Ascending aorta (tissue), 2 donors: ENCODE measurements at places on chromosomes 3 and 15.

DNA sequence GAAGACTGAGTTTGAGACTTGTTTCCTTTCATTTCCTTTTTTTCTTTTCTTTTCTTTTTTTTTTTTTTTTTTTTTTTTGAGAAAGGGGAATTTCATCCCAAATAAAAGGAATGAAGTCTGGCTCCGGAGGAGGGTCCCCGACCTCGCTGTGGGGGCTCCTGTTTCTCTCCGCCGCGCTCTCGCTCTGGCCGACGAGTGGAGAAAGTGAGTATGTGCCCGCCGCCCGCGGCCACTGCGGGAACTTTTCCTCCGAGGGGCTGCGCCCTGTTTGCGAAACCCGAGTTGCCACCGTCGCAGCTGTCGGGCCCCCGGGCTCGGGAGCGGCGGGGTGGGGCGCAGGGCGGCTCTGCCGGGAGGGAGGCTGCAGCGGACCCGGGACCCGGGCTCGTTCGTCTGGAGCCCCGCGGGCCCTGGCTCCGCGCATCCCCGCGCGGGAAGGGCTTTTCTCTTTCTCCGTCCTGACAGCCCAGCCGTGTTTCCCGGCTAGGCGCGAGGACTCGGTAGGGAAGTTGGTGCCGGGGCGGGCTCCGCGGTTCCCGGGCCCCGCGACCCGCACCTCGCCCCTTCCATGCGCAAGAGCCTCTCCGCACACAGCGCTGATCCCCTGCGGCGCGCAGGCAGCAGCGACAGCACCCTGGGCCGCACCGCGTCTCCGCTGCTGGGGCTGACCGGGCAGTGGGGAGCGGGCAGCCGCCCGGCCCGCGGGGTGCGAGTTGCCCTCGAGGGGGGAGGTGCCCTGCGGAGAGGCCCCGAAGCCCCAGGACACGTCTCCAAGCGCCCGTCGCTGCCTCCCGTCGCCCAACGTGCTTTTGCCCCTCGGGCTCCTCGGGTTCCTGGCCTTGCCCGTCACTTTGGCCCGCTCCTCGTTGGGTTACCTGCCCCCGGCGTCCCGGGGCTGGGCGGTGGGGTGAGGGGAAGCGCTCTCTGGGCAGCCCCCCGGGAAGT lies 1.4 kb downstream of the IGF1R start:
- DNase-seq: peak; percentile 71

GRCh38 chr3:172184106-172184822 lies 144.9 kb downstream of the FNDC3B start:
- DNase-seq: no peak

- DNase-seq: no peak
Measured at GRCh38 chr3:43869491-43869890, 178.8 kb downstream of the ABHD5 start.

DNA sequence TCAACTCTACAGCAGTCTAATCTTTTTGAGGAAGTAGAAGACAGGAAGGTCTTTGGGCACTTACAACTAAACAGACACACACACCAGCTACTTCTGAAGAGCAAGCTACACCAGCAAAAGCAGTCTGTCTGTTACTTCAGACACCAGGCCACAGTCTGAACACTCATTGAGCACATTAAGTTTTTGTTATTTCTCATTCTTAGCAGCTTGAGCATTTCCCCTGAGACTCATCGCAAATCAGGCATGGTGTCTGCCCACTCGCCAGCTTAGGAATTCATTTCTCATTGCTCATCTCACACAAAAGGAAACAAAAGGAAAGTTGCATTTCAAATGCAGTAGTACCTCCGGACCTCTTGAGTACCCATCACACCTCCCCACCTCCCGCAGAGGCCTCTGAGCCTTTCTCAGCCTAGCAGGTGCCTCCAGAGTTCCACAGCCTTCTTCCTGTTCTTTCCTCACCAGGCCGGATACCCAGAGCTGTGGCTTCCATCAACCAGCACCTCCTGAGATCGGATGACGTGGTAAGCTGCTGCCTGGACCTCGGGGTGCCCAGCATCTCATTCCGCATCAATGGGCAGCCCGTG lies 302.0 kb downstream of the RYR3 start:
- no peak for DNase-seq

DNA sequence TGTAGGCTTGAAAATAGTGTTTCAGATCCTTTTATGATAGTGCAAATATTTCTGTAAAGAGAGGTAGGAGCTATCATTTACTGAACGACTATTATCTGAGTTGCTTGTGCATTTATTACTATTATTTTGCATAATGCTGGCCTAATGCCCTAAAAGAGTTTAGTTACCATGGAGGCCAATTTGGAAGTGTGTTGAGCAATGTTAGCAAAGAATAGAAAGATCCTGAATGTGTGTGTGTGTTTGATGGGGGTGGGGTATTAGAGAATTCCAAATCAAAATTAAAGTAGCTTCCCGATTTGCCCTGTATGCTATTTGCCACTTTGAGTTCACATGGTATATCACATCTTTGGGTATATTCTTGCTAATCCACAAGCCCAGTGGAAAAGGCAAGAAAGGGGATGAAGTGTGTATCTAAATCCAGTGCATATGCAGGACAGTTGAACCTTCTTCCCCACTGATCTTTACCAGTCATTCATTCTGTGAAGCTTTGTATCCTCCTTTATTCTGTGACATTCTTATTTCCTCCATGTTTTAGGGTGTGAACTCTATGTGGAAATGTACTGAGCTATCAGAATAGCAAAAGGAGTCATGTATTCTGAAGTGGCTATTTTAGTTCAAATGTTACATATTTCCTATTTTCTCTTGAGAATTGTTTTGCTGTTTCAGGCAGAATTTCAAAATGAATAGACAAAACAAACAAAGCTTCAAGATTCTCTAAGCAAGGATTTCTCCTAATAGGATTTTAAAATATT lies 45.7 kb upstream of the PLSCR5 start:
- no peak for DNase-seq

GRCh38 chr3:155070316-155070715 lies 9.8 kb upstream of the MME start:
- DNase-seq: no peak

GRCh38 chr15:82807920-82808633 lies 1.4 kb upstream of the WHAMM start:
- DNase-seq: no peak

DNA sequence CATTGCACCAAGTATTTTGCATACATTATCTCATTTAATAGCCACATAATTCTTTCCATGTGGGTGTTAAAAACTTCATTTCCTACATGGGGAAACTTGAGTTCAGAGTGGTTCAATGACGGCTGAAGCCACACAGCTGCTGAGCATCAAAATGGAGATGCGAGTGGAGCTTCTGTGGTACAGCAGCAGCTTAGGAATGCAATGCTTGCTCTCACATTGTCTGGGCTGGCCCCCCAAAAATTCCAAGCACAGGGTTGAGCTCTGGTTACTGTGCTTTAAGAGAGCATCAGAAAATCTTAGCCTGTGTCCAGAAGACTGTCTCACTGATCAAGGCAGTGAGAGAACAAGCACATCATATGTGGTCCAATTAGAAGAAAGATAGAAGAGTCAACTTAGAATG lies 57.4 kb upstream of the GADL1 start:
- DNase-seq: no peak

DNA sequence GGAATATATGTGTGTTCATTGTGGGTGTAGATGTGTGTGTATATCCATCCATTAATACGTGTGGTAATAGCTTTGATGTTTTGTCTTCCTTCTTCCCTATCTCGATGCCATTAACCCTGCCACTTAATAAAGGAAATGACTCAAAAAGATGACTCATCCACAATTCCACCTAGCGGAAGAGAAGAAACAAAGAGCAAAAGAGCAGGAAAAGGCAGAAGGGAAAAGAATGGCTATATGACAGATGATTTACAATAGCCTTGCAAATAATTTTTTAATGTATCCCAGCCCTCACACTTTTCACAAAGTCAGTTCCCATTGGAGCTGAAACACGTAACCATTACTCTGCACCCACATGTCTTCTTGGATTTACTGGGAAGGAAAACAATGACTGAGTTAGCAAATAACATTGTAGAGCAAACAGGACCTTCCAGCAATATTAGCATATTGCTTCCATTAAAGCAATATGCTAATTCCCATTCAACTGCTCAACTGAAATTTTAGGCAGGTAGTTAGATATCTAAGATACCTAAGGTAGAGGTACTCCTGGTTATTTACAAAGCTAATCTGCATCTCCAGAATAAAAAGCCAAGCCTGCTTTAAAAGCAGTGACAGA lies 197.2 kb downstream of the KCNAB1 start:
- DNase-seq: no peak

- DNase-seq: no peak
Measured at GRCh38 chr3:72476139-72476483, 372.1 kb downstream of the SHQ1 start.

- no peak for DNase-seq
Measured at GRCh38 chr3:14925729-14926591, 21.4 kb upstream of the NR2C2 start.

- no peak for DNase-seq
Measured at GRCh38 chr3:104040896-104041295, 1325.8 kb upstream of the ALCAM start.

- DNase-seq: no peak
Measured at GRCh38 chr3:12916159-12916558, 74.8 kb upstream of the RPL32 start.

DNA sequence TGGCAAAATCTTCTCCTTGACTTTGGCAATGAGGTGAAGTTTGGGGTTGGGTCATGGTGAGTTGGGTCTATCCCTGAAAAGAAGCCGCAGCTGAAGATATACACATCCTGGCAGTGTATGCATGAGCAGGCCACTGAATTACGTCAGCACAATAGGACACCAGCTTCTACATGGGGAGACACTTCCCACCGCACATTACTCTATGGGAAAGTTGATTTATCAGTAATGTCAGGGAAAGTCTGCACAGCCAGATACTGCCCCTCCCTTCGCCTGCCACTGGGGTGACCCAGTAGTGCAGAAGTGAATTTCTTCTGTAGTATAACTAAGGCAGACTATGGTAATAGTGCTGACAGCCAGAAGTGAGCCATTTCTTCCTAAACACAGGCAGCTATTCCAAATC lies 245.0 kb downstream of the NTRK3 start:
- no peak for DNase-seq

DNA sequence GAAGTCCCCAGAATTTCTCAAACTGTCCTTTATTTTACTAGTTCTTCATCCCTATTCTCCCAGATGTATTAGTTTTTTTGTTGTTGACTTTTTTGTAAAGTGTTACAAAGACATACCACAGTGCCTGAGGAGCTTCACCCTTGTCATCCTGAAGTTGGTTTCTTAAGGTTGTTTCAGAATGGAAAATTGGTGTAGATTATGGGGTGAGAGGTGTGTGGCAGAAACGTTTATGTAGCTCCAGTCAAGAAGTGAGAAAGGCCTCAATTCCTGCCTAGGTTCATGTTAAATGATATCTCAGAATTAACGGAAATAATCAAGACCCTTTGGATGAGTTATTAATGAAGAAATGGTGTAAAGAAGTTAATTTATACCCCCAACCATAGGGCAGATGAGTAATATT lies 6.8 kb downstream of the EDEM1 start:
- no peak for DNase-seq

GRCh38 chr3:480070-480469 lies 283.5 kb downstream of the CHL1 start:
- DNase-seq: no peak

GRCh38 chr15:51652084-51652668 lies 29.1 kb upstream of the SCG3 start:
- no peak for DNase-seq

- DNase-seq: no peak
Measured at GRCh38 chr3:53753518-53754183, 92.6 kb downstream of the CHDH start.

GRCh38 chr15:79310612-79310984 lies 314 bp upstream of the TMED3 start:
- DNase-seq: no peak

GRCh38 chr3:113273011-113273410 lies 61.7 kb downstream of the BOC start:
- DNase-seq: no peak

- no peak for DNase-seq
Measured at GRCh38 chr3:183212565-183212964, 40.5 kb upstream of the B3GNT5 start.

DNA sequence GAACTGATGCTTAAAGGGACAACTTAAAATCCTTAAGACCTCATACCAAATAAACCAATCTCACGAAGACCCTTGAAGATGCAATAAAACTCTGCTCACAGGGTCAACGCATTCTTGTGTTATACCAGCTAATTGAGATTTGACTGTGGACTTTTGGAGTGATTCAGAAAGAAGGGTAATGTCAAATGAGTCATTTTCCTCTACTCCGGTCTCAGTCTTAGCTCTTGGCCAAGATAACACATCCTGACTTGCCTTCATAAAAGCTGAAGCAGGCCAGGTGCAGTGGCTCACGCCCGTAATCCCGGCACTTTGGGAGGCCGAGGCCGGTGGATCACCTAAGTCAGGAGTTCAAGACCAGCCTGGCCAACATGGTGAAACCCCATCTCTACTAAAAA lies 3.8 kb downstream of the PKM start:
- no peak for DNase-seq

- DNase-seq: no peak
Measured at GRCh38 chr3:83877910-83878309, 1080.9 kb upstream of the CADM2 start.

GRCh38 chr3:23804441-23805209 lies 1.1 kb upstream of the UBE2E1 start:
- no peak for DNase-seq

DNA sequence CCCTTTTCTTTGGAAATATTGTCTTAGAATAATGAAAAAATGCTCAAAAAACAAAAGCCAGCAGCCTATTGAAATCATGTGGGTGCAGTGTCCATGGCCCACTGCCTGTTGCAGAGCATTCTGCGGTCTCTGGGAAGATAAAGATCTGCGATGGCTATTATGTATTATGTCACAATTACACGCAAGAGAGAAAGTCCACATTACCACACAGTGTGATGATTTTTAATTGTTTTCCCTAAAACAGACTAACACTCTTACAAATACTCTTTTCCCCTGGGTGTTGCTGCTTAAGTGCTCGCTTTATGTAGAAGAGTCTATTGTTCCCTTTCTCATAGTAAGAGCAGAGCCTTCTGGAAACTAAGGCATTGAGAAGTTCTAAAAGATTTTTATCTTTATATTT lies 32.2 kb downstream of the SSR3 start:
- no peak for DNase-seq

- no peak for DNase-seq
Measured at GRCh38 chr15:63233667-63234423, 43.6 kb upstream of the APH1B start.

- DNase-seq: no peak
Measured at GRCh38 chr15:33908406-33908805, 59.9 kb upstream of the CHRM5 start.

GRCh38 chr15:73295630-73296286 lies 73.0 kb downstream of the HCN4 start:
- DNase-seq: no peak

DNA sequence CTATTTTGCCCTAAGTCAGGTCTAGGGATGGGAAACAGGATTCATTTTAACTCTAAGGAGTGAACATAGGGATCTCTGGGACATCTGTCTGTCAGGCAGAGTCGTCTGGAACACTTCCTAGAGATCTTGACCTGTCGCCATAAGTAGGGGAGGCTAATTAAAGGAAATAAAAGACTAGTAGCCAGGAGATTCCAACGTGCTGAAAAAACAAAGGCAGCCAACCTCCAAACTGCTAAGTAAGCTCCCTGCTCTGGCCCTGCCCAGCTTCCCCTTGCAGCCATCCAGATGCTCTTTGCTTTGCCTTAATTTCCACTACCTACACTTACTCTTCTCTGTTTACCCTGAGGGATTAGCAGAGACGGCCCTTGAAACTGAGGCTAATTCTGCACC lies 18.4 kb upstream of the TSEN2 start:
- DNase-seq: no peak
